T-helper 17 cell (primary cell): ENCODE measurements at places on chromosomes 2 and 18. TPM values are rescaled to one million over a fixed set of nuclear protein-coding genes. Genes with fewer than 3 reads are reported as not detected.

The STEAP3 gene
- 0.13 TPM for total RNA-seq

The B3GNT7 gene
- total RNA-seq: 0.22 TPM

The CASP8 gene
- total RNA-seq: 201 TPM

The IL36RN gene
- total RNA-seq: not detected

The CMPK2 gene
- total RNA-seq: 5.9 TPM

The HTR2B gene
- total RNA-seq: not detected

The RAPH1 gene
- 3.6 TPM for total RNA-seq

The NIF3L1 gene
- 6.9 TPM for total RNA-seq

DNA sequence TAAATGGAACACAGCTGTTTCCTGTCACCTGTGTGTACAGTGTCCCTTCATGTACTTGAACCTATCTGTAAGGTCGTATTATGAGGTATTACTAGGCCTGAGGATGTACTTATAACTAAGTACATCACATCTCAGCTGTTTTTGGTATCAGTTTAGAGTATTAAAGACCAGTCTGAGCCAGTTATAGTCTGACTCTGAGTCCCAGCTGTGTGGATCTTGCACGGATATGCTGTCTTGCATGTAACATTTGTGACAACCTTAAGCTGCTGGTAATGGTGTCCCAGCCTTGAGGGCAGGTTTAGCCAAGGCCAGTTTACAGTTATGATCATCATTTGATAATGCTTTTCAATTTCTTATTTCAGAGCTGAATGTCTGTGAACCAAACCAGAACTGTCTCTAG lies 496.3 kb downstream of the SLC4A3 start:
- H3K36me3 ChIP-seq: no peaks in the 10 kb centered on the region
- H3K4me3 ChIP-seq: no peak overlapping the region
- peaks cover 5% of the 10 kb centered on the region for H3K27me3 ChIP-seq
- H3K4me1 ChIP-seq: no peaks in the 10 kb centered on the region

DNA sequence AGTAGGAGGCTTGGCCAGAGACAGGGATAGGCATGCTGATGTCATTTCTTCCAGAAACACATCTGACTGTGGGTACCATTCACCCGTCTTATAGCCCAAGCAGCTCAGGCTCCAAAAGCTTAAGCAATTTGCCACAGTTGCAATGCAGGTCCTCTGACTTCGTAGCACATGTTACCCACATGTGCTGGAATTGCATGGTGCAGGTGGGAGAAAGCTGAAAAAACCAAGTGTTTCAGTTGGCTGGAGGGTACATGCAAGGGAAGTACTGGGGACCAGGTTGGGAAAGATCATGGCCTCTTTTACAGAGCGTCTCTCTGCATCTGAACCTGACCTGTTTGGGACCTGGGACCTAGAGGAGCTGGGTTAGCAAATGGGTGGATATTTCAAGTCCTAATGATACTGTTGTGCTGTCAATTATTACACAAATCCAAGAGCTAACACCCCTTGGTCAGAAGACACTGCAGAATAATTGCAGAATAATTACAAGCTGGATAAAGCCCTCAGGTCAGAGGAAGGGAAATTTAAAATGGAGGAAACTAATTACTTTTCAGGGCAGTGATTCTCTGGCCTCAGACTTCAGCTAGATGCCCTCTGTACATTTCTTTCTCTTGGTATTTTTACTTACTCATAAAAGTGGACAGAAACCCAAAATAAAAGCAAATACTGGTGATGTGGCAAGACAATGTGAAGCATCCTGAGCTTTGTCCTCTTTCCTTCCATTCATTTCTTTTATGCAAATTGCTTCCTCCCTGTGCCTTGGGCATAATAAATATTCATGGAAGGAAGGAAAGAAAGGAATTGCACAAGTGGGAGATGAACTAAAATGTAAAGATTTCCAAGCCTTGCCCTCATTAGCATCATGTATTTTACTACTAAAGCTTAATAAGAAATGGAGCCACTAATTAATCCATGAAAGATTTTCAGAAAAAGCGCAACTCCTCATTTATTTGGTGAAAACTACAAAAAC lies 45.6 kb upstream of the TTC39C start:
- H3K4me1 ChIP-seq: peaks cover 69% of the 10 kb centered on the region
- H3K4me3 ChIP-seq: no peak overlapping the region
- no peaks in the 10 kb centered on the region for H3K27me3 ChIP-seq
- peak overlapping the region; percentile 96 for H3K27ac ChIP-seq

DNA sequence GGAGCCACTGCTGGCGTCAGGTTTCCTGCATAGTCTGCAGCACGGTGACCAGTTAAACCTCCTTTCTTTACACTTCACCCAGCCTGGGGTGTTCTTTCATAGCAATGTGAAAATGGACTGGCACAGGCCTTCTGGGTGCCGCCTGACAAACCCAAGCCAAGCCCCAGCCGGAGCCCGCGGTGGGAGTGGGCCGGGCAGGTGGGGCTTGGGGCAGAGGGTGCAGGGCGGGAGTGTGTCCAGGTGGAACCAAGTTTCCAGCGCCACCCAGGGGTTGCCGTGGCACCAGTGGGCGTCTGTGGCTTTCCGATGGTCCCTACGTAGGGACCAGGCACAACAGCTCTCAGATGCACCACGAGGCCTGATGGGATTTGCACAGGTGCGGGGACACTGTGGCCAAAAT lies 75.8 kb downstream of the RTP5 start:
- H3K36me3 ChIP-seq: peaks cover 6% of the 10 kb centered on the region
- H3K27me3 ChIP-seq: no peaks in the 10 kb centered on the region
- H3K27ac ChIP-seq: no peak overlapping the region

DNA sequence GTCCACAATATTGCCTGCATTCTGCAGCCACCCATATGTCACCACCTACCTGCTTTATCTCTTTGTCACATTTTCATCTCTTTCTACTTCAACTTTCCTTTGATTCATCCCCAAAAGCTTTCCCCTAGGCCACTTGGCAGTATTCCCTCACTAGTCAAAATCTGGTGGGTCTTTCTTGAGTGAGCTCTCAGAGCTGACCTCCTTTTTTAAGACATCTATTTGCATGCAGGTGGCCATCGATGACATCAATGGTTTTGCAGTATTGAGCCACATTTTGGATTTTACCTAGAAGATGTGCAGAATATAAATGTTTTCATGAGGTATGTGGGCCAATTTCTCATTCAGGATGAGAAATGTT lies 133.4 kb upstream of the REG3A start:
- no peak overlapping the region for H3K27ac ChIP-seq
- no peak overlapping the region for H3K4me3 ChIP-seq
- H3K4me1 ChIP-seq: no peaks in the 10 kb centered on the region
- no peaks in the 10 kb centered on the region for H3K36me3 ChIP-seq
- no peaks in the 10 kb centered on the region for H3K27me3 ChIP-seq

- H3K27ac ChIP-seq: peak overlapping the region; percentile 86
- peaks cover 26% of the 10 kb centered on the region for H3K4me1 ChIP-seq
- peaks cover 82% of the 10 kb centered on the region for H3K27me3 ChIP-seq
- no peak for DNase-seq
These were observed 11.9 kb downstream of the NR4A2 start for GRCh38 chr2:156320486-156321098.

GRCh38 chr2:197254776-197255530 lies 55.6 kb downstream of the ANKRD44 start:
- DNase-seq: no peak
- no peaks in the 10 kb centered on the region for H3K27me3 ChIP-seq
- H3K27ac ChIP-seq: peak overlapping the region; percentile 98
- H3K4me1 ChIP-seq: peaks cover 63% of the 10 kb centered on the region

DNA sequence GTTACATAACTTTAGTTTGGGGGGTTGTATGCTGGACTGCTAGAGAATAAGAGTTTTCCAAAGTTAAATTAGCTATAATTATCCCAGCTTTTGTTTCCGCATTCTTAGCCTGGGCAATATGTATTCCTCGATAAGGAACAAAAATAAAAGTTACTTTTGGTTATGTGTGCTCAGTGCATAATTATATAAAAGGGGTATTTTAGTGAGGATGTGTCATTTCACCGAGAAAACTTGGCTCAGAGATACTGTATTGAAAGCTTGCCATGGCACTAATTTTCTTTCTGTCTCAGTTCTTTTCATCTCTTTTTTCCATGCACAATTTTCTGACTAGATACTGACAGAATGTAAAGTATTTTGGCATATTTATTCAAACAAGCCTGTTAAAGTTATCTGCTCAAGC lies 28.2 kb downstream of the ARHGAP15 start:
- no peaks in the 10 kb centered on the region for H3K27me3 ChIP-seq
- H3K4me3 ChIP-seq: no peak overlapping the region
- H3K36me3 ChIP-seq: peaks cover 7% of the 10 kb centered on the region
- peak overlapping the region; percentile 60 for H3K27ac ChIP-seq
- H3K4me1 ChIP-seq: peaks cover 59% of the 10 kb centered on the region

GRCh38 chr2:133948610-133949290 lies 305.1 kb upstream of the MGAT5 start:
- H3K4me3 ChIP-seq: no peak overlapping the region
- H3K27me3 ChIP-seq: peaks cover 4% of the 10 kb centered on the region
- H3K36me3 ChIP-seq: peaks cover 2% of the 10 kb centered on the region

DNA sequence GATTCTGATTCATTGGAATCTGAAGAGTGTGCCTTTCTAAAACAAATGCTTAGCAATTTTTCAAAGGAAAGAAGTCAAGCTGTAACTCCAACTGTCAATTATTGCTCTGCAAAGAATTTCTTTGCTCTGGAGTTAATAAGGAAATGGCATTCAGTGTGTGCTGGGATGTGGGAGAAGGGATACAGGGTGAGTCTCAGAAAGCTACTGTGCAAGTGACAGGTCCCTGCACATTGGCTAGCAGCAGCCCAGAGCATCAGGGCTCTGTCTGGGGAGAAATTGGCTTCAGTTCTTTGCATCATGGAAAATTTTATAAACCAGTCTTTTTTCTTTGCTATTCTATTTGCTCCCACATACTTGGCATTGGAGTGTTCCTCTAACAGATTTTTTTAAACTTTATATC lies 1.1 kb upstream of the SYT4 start:
- peaks cover 2% of the 10 kb centered on the region for H3K4me1 ChIP-seq
- no peak for DNase-seq
- H3K27ac ChIP-seq: no peak overlapping the region
- H3K36me3 ChIP-seq: no peaks in the 10 kb centered on the region
- no peak overlapping the region for H3K4me3 ChIP-seq
- no peaks in the 10 kb centered on the region for H3K27me3 ChIP-seq

DNA sequence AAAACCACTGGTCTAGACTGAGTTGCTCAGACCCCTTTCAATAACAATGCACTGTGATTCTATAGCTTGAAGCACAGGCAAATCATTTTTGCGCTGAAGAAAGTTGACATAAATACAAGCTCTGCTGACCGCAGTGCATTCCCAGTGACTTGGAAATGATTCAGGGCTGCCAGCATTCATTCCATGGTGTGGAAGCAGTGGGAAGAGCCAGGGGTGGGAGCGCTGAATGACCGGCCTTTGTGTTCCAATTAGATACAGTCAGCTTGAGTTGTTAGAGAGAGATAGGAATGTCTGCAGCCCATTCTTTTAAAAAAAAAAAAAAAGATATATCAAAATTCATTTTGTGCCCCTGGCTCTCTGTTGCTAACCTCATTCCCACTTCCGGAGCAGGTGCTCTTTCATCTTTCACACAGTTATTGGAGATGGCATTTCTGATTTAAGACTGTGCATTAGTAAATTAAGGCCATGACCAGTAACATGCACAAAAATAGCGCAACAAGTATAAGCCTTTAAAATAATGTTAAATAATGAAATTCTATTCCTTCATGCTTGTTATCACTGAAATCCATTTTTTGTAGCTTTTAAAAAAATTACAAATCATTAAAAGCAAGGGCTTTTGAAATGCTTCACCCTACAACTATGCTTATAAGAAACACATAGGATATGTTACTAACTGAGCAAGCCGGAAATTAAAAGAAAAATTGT lies 59.4 kb upstream of the CTLA4 start:
- no peak overlapping the region for H3K27ac ChIP-seq
- DNase-seq: no peak
- H3K36me3 ChIP-seq: no peaks in the 10 kb centered on the region
- no peak overlapping the region for H3K4me3 ChIP-seq
- H3K27me3 ChIP-seq: no peaks in the 10 kb centered on the region

DNA sequence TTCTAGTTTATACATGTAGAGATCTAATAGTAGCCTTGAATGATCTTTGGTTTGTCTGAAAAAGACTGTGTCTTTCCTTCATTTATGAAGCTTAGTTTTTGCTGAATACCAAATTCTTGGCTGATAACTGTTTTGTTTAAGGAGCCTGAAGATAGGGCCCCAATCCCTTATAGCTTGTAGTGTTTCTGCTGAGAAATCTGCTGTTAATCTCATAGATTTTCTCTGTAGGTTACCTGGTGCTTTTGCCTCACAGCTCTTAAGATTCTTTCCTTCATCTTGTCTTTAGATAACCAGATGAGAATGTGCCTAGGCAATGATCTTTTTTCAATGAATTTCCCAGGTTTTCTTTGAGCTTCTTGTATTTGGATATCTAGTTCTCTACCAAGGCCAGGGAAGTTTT lies 562.1 kb downstream of the XIRP2 start:
- DNase-seq: no peak
- no peaks in the 10 kb centered on the region for H3K36me3 ChIP-seq
- H3K4me3 ChIP-seq: no peak overlapping the region
- no peaks in the 10 kb centered on the region for H3K27me3 ChIP-seq

DNA sequence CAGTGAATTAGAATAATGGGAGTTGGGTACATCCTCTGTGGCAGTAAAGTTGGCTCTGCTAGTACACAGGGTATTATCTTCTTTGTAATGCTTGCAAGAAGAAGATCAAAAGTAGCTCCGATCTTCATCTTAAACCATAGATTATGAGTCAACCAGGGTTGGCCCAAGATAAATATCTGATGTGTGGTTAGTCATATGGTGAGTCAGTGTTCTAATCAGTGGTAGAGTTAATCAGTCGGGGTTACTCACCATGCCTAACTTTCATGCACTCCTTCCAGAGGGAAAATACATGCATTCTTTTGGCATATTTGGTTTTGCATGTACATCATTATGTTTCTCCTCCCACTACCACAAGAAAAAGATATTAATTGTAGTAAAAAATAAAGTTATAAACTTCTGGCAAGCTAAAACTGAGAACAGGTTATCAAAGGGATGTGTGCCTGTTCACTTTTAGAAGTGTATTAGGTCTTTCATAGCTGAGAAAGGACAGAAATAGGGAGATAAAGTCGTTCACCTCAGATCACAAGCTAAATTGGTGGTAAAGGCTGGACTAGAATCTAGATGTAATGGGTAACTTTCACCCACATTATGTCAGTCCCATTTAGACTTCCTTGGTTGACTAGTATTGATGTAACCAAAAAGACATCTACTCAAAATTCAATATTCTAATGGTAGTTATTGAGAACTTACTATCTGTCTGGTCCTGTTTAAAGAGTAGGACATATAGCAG lies 684.4 kb downstream of the IRS1 start:
- no peak overlapping the region for H3K4me3 ChIP-seq
- no peak overlapping the region for H3K27ac ChIP-seq
- H3K27me3 ChIP-seq: peaks cover 13% of the 10 kb centered on the region
- H3K36me3 ChIP-seq: no peaks in the 10 kb centered on the region
